ENCODE measurements at places on chromosomes 13 and 19. TPM values are rescaled to one million over a fixed set of nuclear protein-coding genes. Genes with fewer than 3 reads are reported as not detected.

ZNF546 gene
- total RNA-seq, result 7.5 TPM

CCDC70 gene
- not detected for total RNA-seq

PRDX2 gene
- 234 TPM for total RNA-seq

IGFL1 gene
- not detected for total RNA-seq

RNF225 gene
- total RNA-seq, result 0.45 TPM

MRPS31 gene
- 31.5 TPM for total RNA-seq

ZNF66 gene
- 6.0 TPM for total RNA-seq

ALG5 gene
- 36.3 TPM for total RNA-seq

ZNF709 gene
- 1.8 TPM for total RNA-seq

TMIGD2 gene
- total RNA-seq, result 2.6 TPM

HCST gene
- 204 TPM for total RNA-seq

MEF2B gene
- 5.4 TPM for total RNA-seq

GRCh38 chr13:19601749-19602725 lies 31.4 kb upstream of the MPHOSPH8 start:
- H3K27me3 ChIP-seq, result peaks cover 32% of the 10 kb centered on the region
- H3K4me3 ChIP-seq, result peak overlapping the region; percentile 27
- no peak overlapping the region for H3K27ac ChIP-seq
- H3K4me1 ChIP-seq, result no peaks in the 10 kb centered on the region

GRCh38 chr13:66830940-66831716 lies 399.0 kb downstream of the PCDH9 start:
- no peak for DNase-seq
- no peak overlapping the region for H3K27ac ChIP-seq
- no peaks in the 10 kb centered on the region for H3K36me3 ChIP-seq
- no peak overlapping the region for H3K4me3 ChIP-seq

DNA sequence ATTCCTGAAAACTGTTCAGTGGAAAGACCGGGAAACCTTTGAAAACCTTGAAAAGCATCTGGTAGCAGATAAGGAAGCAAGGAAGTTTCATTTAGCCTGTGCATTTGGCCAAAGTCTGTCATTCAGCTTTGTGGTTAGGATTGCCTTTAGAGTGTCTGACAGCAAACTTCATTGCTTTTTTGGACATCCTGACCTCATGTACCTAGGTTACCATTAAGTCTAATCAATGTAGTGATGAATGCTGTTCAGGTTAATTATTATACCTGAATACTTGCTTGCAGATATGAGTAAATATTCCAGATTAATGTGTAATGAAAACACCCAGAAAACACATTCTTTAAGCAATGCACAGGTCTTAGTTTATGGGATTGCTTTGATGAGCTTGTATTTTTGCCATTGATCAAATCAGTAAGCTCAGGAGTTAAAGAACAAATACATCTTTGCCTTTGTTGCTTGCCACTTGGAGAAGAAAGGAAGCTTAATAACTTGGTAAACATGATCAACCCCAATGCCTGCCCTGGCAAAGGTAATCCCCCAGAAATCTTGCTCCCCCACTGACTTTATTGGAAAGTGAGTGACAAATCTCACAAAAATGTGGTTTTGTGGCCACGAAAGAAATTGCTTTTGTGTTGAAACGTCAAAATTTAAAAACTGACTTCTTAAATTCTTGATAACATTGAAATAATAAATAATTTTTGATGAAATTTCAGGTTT lies 87.4 kb downstream of the SLC15A1 start:
- H3K27me3 ChIP-seq, result peaks cover 20% of the 10 kb centered on the region
- H3K36me3 ChIP-seq, result no peaks in the 10 kb centered on the region
- no peak overlapping the region for H3K27ac ChIP-seq
- peaks cover 9% of the 10 kb centered on the region for H3K4me1 ChIP-seq

GRCh38 chr13:22948421-22948820 lies 232.4 kb upstream of the SGCG start:
- no peak for DNase-seq
- no peaks in the 10 kb centered on the region for H3K36me3 ChIP-seq
- no peak overlapping the region for H3K4me3 ChIP-seq
- H3K27ac ChIP-seq, result no peak overlapping the region
- no peaks in the 10 kb centered on the region for H3K4me1 ChIP-seq

- no peak for DNase-seq
- H3K36me3 ChIP-seq, result no peaks in the 10 kb centered on the region
- H3K4me3 ChIP-seq, result no peak overlapping the region
- no peak overlapping the region for H3K27ac ChIP-seq
- no peaks in the 10 kb centered on the region for H3K4me1 ChIP-seq
Measured at GRCh38 chr13:33322965-33323668, 37.6 kb upstream of the STARD13 start.

- no peak for DNase-seq
- no peaks in the 10 kb centered on the region for H3K36me3 ChIP-seq
- no peaks in the 10 kb centered on the region for H3K27me3 ChIP-seq
Measured at GRCh38 chr13:80055847-80056246, 285.1 kb downstream of the SPRY2 start.

GRCh38 chr19:2057484-2058469 lies 6.7 kb upstream of the MKNK2 start:
- DNase-seq, result no peak
- H3K4me1 ChIP-seq, result peaks cover 56% of the 10 kb centered on the region
- H3K27me3 ChIP-seq, result no peaks in the 10 kb centered on the region
- H3K36me3 ChIP-seq, result peaks cover 2% of the 10 kb centered on the region
- peak overlapping the region; percentile 78 for H3K27ac ChIP-seq

DNA sequence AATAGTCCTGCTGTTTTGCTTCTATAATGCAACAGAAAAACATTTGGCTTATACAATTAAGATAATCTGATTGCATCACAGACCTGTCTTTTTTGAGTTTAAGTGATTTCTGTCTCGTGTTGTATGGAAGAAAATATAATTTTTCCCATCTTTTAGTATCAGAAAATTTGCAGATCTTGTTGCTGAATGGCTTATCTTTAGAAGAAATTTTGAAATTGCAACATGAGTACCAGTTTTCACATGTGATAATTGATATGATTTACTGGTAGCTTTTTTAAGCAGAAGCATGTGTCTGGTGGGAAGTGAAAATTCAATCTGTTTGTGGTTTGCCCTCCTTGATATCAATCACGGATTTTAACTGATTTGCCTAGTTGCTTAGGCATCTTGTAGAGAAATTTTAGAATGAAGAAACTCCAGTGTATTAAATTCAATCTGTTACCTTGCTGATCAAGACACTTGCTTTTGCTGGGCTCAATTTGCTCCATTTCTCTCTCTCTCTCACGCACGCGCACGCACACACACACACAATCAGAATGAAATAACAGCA lies 89.8 kb upstream of the MYCBP2 start:
- no peaks in the 10 kb centered on the region for H3K36me3 ChIP-seq
- no peak for DNase-seq
- H3K27me3 ChIP-seq, result no peaks in the 10 kb centered on the region
- H3K27ac ChIP-seq, result no peak overlapping the region

DNA sequence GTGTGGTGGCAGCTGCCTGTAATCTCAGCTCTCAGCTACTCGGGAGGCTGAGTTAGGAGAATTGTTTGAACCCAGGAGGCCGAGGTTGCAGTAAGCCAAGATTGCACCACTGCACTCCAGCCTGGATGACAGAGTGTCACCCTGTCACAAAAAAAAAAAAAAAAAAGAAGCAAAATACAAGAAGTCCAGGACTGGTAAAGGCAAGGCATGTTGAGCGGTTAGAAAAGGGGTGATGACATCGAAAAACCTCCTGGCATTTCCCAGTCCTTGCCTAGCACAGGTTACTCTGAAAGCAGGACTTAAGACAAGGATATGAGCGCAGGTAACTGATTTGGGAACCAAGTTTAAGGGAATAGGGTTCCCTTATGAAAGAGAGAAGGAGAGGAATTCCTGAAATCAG lies 2.5 kb upstream of the LILRB4 start:
- peaks cover 4% of the 10 kb centered on the region for H3K27me3 ChIP-seq
- H3K4me1 ChIP-seq, result no peaks in the 10 kb centered on the region
- H3K27ac ChIP-seq, result no peak overlapping the region

- no peak overlapping the region for H3K4me3 ChIP-seq
- no peaks in the 10 kb centered on the region for H3K36me3 ChIP-seq
- no peak overlapping the region for H3K27ac ChIP-seq
- H3K27me3 ChIP-seq, result no peaks in the 10 kb centered on the region
- peaks cover 19% of the 10 kb centered on the region for H3K4me1 ChIP-seq
- DNase-seq, result no peak
Measured at GRCh38 chr19:2629491-2630351, 72.8 kb downstream of the GNG7 start.

GRCh38 chr13:94703271-94703670 lies 9.1 kb downstream of the SOX21 start:
- H3K27ac ChIP-seq, result peak overlapping the region; percentile 3
- no peak overlapping the region for H3K4me3 ChIP-seq
- H3K27me3 ChIP-seq, result peaks cover 93% of the 10 kb centered on the region
- peaks cover 6% of the 10 kb centered on the region for H3K4me1 ChIP-seq
- no peak for DNase-seq
- peaks cover 9% of the 10 kb centered on the region for H3K36me3 ChIP-seq

DNA sequence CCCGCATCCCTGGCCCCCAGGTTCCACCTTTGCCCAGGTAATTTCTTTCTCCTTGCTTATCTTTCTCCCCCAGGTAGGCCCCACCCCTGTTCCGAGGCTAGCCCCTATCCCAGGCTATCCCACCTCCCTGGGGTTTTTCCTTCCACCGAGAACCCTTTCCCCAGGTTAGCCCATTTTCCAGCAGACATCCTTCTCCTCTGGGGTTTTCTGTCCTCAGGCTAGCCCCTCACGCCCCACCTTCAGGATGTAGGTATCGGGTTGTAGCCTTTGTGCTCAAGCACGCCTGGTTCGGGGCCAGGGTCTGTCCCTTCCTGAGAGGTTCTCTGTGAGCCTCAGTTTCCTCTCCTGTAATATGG lies 837 bp downstream of the FSD1 start:
- no peak overlapping the region for H3K27ac ChIP-seq
- H3K4me3 ChIP-seq, result peak overlapping the region; percentile 18
- H3K36me3 ChIP-seq, result no peaks in the 10 kb centered on the region
- DNase-seq, result no peak
- H3K27me3 ChIP-seq, result no peaks in the 10 kb centered on the region

- H3K4me3 ChIP-seq, result no peak overlapping the region
- H3K4me1 ChIP-seq, result peaks cover 83% of the 10 kb centered on the region
- H3K27ac ChIP-seq, result peak overlapping the region; percentile 93
- H3K36me3 ChIP-seq, result peaks cover 59% of the 10 kb centered on the region
- DNase-seq, result no peak
Measured at GRCh38 chr19:41870401-41870873, 6.6 kb upstream of the CD79A start.

DNA sequence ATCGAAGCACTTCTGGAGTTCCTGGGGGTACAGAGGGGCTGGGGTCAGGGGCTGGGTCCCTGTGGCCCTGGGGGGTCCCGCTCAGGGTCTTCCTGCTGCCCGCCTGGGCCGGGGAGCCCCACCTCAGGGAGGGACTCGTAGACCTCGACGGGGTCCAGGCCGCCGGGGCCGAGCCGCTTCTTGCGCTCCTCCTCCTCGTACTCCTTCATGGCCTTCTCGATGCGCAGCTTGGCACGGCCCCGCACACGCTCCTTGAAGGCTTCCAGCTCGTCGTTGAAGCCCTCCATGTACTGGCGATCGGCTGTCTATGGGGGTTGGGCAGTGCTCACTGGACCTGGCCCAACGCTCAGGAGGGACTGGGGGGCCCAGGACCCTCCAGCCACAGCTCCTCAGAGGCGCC lies 10.2 kb downstream of the CDC37 start:
- no peak for DNase-seq
- peaks cover 9% of the 10 kb centered on the region for H3K4me1 ChIP-seq
- no peak overlapping the region for H3K4me3 ChIP-seq
- no peak overlapping the region for H3K27ac ChIP-seq

- peaks cover 8% of the 10 kb centered on the region for H3K36me3 ChIP-seq
- no peak overlapping the region for H3K27ac ChIP-seq
- no peak overlapping the region for H3K4me3 ChIP-seq
- no peaks in the 10 kb centered on the region for H3K27me3 ChIP-seq
- no peak for DNase-seq
Measured at GRCh38 chr13:32047793-32048192, 16.2 kb downstream of the FRY start.

DNA sequence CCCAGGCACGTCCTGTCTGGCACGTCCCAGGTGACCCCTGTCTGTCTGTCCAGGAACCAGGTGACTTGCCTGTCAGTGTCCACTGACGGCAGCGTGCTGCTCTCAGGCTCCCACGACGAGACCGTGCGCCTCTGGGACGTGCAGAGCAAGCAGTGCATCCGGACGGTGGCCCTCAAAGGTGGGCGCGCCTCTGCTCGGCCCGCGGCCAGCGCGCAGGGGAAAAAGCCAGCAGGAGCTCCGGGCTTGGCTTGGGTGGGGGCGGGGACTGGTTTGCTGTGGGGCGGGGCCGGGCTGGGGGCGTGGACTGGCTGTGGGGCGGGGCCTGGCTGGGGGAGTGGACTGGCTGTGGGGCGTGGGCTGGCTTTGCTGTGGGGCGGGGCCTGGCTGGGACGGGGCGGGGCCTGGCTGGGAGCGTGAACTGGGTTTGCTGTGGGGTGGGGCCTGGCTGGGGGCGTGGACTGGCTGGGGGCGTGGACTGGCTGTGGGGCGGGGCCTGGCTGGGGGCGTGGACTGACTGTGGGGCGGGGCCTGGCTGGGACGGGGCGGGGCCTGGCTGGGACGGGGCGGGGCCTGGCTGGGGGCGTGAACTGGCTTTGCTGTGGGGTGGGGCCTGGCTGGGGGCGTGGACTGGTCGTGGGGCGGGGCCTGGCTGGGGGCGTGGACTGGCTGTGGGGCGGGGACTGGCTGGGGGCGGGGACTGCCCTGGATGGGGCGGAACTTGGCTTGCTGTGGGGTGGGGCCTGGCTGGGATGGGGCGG lies 7.2 kb downstream of the WDR18 start:
- H3K27ac ChIP-seq, result no peak overlapping the region
- DNase-seq, result peak; percentile 66
- H3K27me3 ChIP-seq, result peaks cover 2% of the 10 kb centered on the region
- peaks cover 8% of the 10 kb centered on the region for H3K4me1 ChIP-seq
- H3K36me3 ChIP-seq, result peaks cover 19% of the 10 kb centered on the region

DNA sequence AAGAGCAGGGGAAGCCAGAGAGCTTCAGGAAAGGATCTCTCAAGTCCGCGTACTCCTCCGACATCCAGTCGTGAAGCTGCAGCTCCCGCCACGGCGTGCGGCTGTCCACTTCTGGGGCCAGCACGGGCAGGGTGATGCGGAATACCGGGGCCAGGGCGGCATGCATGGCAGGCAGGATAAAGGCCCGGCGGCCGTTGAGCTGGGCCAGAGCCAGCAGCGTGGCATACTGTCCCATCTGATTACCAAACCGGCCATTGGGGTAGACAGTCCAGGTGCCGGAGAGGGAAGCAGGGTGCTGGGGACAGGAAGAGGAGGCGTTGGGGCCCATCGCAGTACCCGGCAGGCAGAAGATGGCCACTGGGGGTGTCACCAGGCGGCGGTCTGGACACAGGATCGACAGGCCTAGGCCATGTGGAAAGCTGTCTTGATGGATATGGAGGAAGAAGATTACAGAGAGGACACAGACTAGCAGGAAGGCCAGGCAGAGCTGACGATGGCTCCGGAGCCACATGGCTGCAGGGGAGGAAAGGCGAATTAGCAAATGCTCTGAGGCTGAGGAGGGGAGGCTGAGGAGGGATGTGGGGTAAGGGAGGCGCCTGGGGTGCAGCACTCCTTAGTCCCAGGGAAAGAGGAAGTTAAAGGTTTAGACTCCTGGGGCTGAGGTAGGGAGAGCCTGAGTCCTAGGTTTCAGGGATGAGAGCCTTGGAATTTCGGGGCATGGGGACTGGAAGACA lies 1.5 kb downstream of the FUT1 start:
- H3K4me3 ChIP-seq, result no peak overlapping the region
- no peak for DNase-seq
- H3K4me1 ChIP-seq, result peaks cover 30% of the 10 kb centered on the region
- peaks cover 30% of the 10 kb centered on the region for H3K27me3 ChIP-seq
- H3K36me3 ChIP-seq, result no peaks in the 10 kb centered on the region

Data from activated CD4-positive, alpha-beta memory T cell treated with anti-CD3 and anti-CD28 coated beads, Interleukin-2, amount 10 ng/mL, durations not matched to agents 7 days and 5 days (primary cell).